Epithelial cell of proximal tubule (primary cell): ENCODE measurements at places on chromosomes 2 and 18. TPM values are rescaled to one million over a fixed set of nuclear protein-coding genes. Genes with fewer than 3 reads are reported as not detected.

The HDAC4 gene
- total RNA-seq: 8.1 and 23.2 TPM in 2 replicates

The ALLC gene
- not detected in 2 replicates for total RNA-seq

The CHRND gene
- not detected in 2 replicates for total RNA-seq

The RGPD6 gene
- 15.0 and 18.8 TPM in 2 replicates for total RNA-seq

The PUM2 gene
- total RNA-seq: 14.9 and 19.8 TPM in 2 replicates

The LDLRAD4 gene
- under 0.01 TPM in 1 of 2 replicates, not detected in the other for total RNA-seq

The UGT1A4 gene
- total RNA-seq: 0.07 TPM in 1 of 2 replicates, not detected in the other

The LAMA3 gene
- 45.2 and 69.8 TPM in 2 replicates for total RNA-seq

The NT5DC4 gene
- not detected in 2 replicates for total RNA-seq

The CNRIP1 gene
- total RNA-seq: 17.5 and 29.8 TPM in 2 replicates

The TEKT4 gene
- not detected in 2 replicates for total RNA-seq

The GATA6 gene
- 1.2 and 2.7 TPM in 2 replicates for total RNA-seq

The SS18 gene
- total RNA-seq: 96.2 and 234 TPM in 2 replicates

The C2orf74 gene
- 4.4 and 9.1 TPM in 2 replicates for total RNA-seq

The ACADL gene
- total RNA-seq: 0.17 and 0.51 TPM in 2 replicates

The CAD gene
- total RNA-seq: 62.8 and 65.8 TPM in 2 replicates

The MFSD2B gene
- 0.06 and 0.43 TPM in 2 replicates for total RNA-seq

The SERPINB2 gene
- total RNA-seq: 1.6 and 1.9 TPM in 2 replicates

The ALPG gene
- total RNA-seq: not detected in 2 replicates

The CFAP65 gene
- 1.1 TPM in 1 of 2 replicates, not detected in the other for total RNA-seq

The CCDC85A gene
- total RNA-seq: 0.07 and 0.17 TPM in 2 replicates

The CLEC4F gene
- not detected in 2 replicates for total RNA-seq
